ENCODE measurements at places on chromosomes 2 and 18.
A peak's percentile ranks its signal among the peaks of the same experiment; 100 is the strongest.

GRCh38 chr2:177998006-177998405 lies 74.6 kb downstream of the PDE11A start:
- DNase-seq = no peak

DNA sequence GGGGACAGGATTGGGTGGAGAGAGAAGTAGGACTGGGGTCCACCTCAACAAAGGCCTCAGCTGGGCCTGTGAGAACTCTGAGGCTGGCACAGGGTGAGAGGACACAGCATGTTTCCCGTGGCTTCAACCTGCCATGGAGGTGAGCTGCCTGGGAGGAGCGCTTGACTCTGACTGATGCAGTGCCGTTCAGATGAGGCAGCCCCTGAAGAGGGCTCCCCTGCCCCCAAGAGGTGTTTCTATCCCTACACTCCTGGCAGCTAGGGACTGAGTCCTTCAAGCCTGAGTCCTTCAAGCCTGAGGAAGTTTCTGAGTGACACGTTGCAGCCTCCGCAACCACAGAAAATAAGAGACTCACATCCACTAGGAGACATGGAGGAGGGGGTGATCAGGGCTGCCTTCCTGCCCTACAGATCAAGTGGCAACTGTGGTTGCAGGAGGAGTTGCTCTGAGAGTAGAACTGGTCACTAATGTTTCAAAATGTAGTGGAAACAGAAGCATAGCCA lies 49.6 kb upstream of the TMEM177 start:
- no peak for DNase-seq

GRCh38 chr18:59846814-59847490 lies 52.8 kb upstream of the PMAIP1 start:
- no peak for DNase-seq

GRCh38 chr18:64219517-64219916 lies 70.6 kb upstream of the LINC00305 start:
- DNase-seq = no peak

GRCh38 chr2:151922845-151923666 lies 94.8 kb upstream of the ARL5A start:
- peak; percentile 31 for DNase-seq

DNA sequence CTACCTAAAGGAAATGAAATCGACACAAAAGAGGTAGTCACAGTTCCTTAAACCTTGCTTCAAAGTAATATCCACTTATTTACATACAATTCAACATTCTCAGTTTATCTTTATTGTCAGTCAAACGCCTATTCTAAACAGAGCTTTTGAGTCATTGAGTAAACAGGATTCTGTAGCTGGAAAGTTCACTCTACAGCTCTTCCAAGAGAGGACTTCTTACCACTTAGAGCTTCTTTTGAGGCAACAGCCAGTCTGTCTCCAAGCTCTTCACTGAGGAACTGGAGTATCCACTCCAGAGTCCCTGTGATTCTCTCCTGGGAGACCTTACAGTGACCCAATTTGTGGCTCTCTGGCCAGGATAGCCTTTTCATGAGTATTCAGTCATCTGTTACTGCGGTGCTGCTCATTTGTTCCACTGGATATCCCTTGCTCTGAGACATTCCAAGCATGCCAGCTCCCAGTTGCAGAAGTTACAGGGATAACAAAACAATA lies 210.9 kb upstream of the OSR1 start:
- no peak for DNase-seq

All from thoracic aorta (tissue), 2 donors.